GM23248 (cell line): ENCODE measurements at places on chromosomes 4 and X. TPM values are rescaled to one million over a fixed set of nuclear protein-coding genes. Genes with fewer than 3 reads are reported as not detected.

GRCh38 chr4:174464949-174465348, 57.3 kb downstream of the HPGD start:
- DNase-seq, result no peak

The MAOA gene
- 0.09 TPM in 1 of 2 replicates, not detected in the other for polyA plus RNA-seq

DNA sequence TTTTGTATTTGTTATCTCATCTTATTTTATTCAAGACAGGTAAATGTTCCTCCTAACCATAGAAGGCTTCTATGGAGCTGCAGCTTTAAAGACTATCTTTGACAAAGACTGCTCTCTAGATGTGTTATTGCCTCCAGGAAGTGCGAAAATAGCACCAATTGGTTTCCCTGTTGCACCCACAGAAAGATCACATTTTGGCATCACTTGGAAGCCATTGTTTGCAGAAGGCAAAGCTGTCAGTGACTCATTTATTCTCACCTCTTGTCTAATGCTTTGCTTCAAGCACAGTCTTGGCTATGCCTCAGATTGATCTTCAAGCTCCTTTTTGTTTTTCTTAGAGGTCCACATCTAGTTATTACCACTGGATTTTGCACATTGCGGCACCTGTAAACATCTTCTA, 150.3 kb downstream of the PCDH7 start:
- DNase-seq, result no peak

DNA sequence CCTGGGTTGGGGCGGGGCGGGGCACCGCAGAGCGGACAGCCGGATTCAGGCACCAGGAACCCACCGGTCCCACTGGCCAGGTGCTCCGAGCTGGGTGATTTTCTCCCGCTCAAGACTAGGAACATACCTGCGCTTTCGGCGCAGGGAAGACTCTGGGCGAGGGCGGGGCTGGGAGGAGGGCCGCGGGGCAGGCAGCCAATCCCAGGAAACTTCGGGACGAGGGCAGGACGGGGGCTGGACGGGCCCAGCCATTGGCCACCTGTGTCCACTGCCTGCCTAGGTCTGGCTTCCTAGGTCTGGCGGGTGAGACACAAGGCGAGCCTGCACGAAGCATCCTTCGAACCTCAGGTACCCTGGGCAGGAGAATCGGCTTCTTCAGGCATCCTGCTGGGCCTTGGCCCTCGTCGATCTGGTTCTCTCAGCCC, 274 bp upstream of the ERVMER34-1 start:
- DNase-seq, result no peak

GRCh38 chr4:8270418-8270771, 841 bp downstream of the HTRA3 start:
- DNase-seq, result no peak

GRCh38 chr4:14368391-14368790, 633.9 kb upstream of the CPEB2 start:
- DNase-seq, result no peak

The MSL3 gene
- polyA plus RNA-seq, result 24.8 and 26.8 TPM in 2 replicates

The RPGR gene
- polyA plus RNA-seq, result 4.8 and 6.0 TPM in 2 replicates

The RHOXF2 gene
- polyA plus RNA-seq, result not detected in 2 replicates

DNA sequence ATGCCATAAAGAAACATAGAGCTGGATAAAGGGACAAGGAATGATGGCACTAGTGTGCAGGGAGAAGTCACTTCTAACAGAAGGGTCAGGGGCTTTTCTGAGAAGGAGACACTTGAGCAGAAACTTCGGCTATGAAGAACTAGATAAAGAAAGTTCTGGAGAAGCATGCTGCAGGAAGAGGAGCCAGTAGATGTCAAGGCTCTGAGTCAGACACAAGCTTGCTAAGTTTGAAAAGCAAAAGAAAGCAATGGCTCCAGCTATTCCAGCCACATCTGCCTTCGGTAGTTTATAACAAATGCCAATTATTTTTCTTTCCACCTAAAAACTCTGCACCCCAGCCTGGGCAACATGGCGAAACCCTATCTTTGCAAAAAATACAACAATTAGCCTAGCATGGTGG, 7.5 kb downstream of the NUDT6 start:
- peak; percentile 82 for DNase-seq
